ENCODE measurements at places on chromosomes 5 and 9. TPM values are rescaled to one million over a fixed set of nuclear protein-coding genes. Genes with fewer than 3 reads are reported as not detected.

DNA sequence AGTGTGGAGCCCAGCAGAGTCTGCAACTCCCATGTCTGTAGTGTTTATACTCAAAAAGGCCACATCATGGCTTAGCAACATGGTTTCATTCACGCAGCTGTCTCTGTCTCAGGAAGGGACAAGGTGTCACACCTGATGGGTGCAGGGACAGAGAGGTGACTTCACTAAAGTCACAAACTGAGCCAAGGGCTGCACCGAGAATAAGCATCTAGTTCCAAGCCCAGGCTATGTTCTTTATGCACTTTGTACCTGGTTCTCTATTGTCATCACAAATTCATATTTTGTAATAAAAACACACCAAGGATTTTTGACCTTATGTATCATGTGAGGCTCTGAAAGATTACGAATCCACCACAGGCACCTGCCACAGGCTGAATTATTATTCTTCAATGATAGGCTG, 64.9 kb upstream of the STK32A start:
- no peak for DNase-seq

DNA sequence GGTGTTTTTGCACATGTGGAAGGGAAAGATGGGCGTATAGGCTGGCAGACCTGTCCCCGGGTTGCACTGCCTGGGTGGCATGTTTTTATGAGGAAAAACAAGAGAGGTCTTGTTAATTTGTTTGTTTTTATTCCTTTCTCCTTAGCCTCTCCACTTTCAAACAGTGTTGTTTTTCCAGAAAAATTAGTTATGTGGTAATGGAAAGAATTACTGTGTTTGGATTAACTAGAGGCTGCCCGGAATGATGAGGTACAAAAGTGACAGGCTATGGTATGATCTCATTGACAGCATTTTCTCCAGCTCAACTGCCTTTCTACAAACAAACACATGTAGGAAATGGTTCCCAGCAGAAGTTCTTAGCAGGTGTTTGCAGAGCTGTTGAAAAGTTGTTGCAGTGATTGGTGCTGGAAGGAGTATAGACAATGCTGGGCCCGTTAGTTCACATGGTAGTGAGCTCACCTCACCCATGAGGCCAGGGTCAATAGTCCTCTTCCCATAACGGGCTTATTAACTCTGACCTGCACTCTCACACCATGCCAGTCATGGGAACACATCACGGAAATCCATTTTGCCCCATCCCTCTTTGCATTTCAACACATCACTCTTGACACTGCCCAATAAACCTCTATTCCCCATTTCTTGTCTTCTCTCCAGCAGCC, 111.3 kb upstream of the SAP30L start:
- no peak for DNase-seq

GRCh38 chr5:50655810-50656205, 10.6 kb upstream of the PARP8 start:
- no peak for DNase-seq

- no peak for DNase-seq
Observed at GRCh38 chr5:147784146-147784987, 1.8 kb upstream of the JAKMIP2 start.

DNA sequence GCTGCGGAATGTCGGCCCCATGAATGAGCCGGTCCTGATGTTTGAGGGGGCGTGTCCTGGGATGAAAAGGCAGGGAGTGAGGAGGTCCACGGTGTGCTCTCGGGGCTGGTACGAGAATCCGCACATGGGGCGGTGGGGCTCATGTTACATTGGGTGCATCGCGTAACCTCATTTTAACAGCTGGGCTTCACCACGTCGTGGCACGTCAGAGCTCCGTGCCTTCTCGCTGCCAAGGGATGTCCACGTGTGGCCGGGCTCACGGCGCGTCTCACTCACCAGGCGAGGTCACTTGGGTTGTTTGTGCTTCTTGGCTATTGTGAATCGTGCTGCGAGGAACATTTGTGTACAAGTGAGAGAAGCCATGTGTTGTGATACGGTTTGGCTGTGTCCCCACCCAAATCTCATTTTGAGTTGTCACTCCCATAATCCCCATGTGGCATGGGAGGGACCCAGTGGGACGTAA, 29.1 kb upstream of the IRX4 start:
- DNase-seq, result no peak

- no peak for DNase-seq
Observed at GRCh38 chr5:117856713-117857112, 1131.6 kb downstream of the DTWD2 start.

- DNase-seq, result no peak
Observed at GRCh38 chr5:136020383-136021015, 8.3 kb upstream of the TGFBI start.

GRCh38 chr5:158910782-158911692, 188.7 kb downstream of the EBF1 start:
- no peak for DNase-seq

NR2F1 gene
- not detected for total RNA-seq

NRG2 gene
- not detected for total RNA-seq

DNA sequence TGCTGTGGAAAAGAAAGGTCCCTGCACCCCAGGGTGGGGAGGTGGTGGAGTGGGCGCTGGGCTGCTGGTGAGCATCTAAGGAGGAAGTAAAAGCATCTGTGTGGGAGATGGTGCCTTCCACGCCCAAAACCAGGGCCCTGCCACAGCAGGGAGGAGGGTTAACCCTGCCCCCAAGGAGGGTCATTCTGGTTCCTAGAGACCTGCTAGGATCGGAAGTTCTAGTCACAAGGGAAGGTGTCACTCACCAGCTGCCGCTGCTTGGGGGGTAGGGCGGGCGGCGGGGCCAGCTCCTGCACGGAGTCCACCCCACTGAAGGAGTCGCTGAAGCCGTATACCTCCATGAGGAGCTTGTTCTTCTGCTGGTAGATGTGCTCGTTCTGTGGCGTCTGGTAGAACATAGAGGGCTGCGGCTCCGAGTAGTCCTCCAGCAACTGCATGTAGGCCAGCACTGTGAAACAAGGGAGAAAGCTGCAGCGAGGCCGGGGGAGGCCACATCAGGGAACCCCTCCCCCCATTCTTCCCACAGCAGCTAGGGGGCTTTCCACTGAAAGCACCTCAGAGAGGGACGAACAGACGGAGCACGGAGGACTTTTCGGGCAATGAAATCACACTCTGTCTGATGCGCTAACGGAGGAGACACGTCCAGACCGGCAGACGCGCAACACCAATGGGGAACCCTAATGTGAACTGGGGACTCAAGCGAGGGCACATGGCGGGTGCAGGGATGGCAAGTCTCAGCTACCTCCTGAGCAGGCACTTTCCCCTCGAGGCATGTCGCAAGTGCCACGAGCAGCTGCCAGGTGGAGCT, 76.4 kb downstream of the PRRT1B start:
- no peak for DNase-seq

DNA sequence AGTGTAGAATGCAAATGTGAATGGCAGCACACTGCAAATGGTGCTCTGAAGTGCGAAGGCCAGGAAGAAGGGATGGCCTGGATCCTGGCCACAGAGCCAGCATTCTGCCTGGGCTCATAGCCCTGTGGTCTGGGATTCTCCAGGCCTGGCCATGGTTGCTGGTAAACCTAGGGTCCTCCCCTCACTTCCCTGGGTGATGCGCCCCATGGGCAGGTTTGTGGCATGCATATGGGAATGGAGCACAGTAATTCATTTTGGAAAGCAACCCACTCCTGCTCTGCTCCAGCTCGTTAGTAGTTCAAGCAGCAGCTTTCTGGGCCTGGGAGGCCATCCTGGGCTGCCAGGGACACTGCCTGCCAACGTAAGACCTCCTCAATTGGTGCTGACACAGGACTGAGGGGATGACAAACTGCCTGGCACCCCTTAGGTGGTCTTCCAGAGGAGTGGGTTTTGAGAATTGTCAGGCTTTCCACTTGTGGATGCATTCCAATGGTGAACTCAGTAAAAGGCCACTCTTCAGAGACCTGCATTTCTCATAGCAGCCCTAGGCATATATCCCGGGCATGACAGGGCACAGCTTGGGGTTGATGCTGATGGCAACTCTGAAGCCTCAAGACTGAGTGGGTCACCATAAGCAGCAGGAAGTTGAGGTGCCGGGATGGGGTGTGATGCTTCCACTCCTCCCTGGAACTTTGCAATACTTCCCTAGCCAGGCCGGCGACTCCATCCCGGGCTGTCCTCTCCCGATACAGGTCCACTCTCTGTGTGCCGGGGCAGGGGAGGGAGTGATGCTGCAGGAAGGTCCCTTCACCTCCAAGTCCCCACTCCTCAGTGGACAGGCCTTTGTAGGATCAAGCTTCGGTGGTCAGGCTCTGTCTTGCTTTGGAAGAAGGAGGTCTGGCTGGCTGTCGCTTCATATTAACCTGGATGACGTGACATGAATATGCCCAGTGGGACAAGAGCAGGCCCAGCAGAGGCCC, 1.2 kb upstream of the SLC25A48 start:
- no peak for DNase-seq

FIBCD1 gene
- not detected for total RNA-seq

- no peak for DNase-seq
Observed at GRCh38 chr5:98763001-98763630, 10.3 kb upstream of the RGMB start.

- no peak for DNase-seq
Observed at GRCh38 chr5:169649486-169649885, 12.4 kb downstream of the DOCK2 start.

PCDHB5 gene
- not detected for total RNA-seq

GRCh38 chr9:98248737-98249474, 6.5 kb downstream of the TBC1D2 start:
- DNase-seq, result no peak

- DNase-seq, result peak; percentile 25
Observed at GRCh38 chr5:135057233-135057632, 23.2 kb upstream of the PITX1 start.

FRMD3 gene
- 0.59 TPM for total RNA-seq

- no peak for DNase-seq
Observed at GRCh38 chr5:149282027-149282965, 10.6 kb downstream of the AFAP1L1 start.

SHISAL2B gene
- total RNA-seq, result not detected

DNA sequence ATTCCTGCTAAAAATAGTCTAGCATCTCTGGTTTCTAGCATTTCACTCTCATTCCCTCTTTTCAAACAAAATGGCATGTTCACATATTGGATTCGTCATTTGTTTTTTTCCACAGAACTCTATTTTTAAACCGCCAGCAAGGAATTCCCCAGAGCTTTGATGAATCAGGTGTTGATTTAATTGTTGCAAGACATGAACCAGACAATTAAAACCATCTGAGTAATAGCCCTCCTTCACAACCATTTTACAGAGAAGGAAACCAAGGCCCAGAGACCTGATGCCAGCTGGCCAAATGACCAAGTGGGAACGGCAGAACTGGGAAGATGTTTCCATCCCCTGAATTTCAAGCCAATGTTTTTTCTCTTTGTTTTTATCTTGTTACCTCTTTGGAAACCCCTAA, 167.0 kb downstream of the CAAP1 start:
- no peak for DNase-seq

DNA sequence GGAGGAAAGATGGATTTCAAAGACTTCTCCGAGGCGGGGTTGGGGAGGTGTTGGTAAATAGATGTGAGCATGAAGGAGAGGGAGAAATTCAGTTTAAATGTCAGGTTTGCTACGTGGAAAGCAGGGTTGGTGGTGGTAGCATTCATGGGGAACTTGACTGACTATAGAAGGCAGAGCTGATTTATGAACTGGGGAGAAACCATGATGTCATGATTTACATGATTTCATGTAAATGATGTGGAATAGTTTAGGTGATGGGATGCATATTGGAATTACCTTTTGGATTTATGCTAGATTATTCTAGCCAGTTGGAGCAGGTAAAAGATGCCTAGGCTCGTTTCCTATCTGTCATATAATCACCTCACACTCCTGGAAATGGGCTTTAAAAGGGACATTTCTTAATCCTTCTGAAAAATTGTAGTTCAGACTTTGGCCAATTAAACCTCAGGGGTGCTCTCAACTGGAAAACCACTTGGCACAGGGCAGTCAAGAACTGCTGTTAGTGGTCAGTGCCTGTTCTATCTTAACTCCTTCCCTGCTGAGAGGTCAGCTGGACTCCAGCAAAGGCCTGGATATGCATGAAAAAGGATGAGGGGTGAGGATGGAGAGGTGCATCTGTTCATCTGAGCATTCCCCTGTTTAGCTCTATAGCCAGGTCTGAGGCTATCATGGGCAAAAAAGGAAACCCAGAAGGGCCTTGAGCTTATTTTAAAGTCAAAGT, 50.1 kb upstream of the BASP1 start:
- DNase-seq, result no peak

HMHB1 gene
- 1.5 TPM for total RNA-seq

DNA sequence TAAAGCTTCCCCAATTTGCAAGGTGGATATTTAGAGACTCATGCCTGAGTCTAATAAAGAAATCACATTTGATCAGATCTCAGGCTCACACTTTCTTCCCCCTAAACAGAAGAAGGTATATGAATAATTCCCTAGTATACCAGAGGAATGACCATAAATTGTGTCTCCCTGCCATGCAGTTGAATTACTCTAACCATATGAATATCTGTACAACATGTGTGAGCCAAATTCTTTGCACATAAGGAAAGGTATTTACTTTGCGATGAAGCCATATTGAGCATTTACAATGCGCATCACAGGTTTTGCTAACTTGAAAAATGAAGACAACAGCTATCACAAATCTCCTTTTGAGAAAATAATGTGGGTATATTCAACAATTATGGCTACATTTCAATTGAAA, 479.4 kb downstream of the NR2F1-AS1 start:
- DNase-seq, result no peak

- DNase-seq, result peak; percentile 67
Observed at GRCh38 chr9:71909887-71910649, 925 bp downstream of the ABHD17B start.

CDC23 gene
- total RNA-seq, result 38.5 TPM

DNA sequence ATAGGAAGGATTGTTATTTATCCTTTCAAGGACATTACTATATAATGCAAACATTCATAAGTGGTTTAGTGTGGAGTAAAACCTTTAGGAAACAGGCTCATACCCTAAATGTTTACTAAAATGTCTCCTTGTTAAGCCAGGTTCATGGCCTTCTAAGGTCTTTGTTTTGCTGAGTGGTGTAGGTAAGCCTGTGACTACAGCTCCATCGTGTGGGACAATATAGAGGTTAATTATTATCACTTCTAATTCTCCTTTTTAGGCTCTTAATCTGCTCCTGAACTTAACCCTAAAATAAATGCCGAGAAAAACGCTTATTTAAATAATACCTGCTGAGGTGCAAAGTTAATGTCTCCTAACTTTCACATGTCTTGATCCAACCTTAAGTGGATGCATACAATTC, 43.8 kb downstream of the SPINK5 start:
- no peak for DNase-seq

DNA sequence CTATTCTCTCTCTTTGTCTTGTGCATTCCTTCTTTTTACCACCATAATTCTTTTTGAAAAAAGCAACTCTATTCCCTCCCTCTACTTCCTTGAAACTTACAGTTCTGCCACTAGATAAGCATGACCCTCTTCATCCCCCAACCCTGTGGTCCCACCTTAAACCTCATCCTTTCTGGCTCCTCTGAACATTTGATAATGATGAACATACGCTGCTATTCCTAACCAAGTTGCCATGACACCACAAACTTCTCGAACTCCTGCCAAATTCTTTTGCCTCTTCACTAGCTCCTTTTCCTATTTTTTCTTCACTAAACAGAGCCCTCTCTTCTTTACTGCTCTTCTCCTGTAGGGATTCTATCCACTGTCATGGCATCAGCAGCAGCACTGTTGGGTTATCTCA, 57.1 kb downstream of the MOCS2 start:
- no peak for DNase-seq

GRCh38 chr9:76591256-76591950, 132.4 kb downstream of the GCNT1 start:
- DNase-seq, result no peak

Data from natural killer cell treated with Interleukin-12 subunit alpha and Interleukin-12 subunit beta and Interleukin-15 and Interleukin-18, amount 100 ng/mL, for 72 hours (primary cell).